ENCODE measurements at places on chromosomes 7 and 10. TPM values are rescaled to one million over a fixed set of nuclear protein-coding genes. Genes with fewer than 3 reads are reported as not detected.

The FAM3C gene
- total RNA-seq, result 38.6 TPM

The TYW1 gene
- total RNA-seq, result 18.3 TPM

DNA sequence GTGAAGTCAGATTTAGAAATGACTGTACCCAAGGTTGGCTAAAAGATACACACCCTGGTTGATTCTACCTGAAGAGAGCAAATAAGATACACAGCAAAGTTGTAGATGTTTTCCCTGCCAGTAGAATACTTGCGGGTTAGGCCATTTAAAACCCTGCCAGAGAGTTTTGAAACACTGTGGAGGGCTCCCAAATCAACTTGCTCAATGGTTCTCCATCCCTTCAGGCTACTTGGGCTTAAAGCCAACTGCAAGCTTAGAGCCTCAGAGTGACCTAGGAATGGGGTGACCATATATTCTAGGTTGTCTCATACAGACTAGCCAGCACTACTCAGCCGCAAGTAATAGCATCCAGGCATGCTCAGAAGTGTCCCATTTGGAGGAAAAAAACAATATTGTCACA is 10.0 kb downstream of the CAV1 start:
- DNase-seq, result no peak
- H3K4me1 ChIP-seq, result peaks cover 46% of the 10 kb centered on the region
- peaks cover 36% of the 10 kb centered on the region for H3K36me3 ChIP-seq
- no peaks in the 10 kb centered on the region for H3K27me3 ChIP-seq
- no peak overlapping the region for H3K4me3 ChIP-seq

- no peak overlapping the region for H3K4me3 ChIP-seq
- H3K36me3 ChIP-seq, result peaks cover 5% of the 10 kb centered on the region
- no peak overlapping the region for H3K27ac ChIP-seq
- peaks cover 28% of the 10 kb centered on the region for H3K27me3 ChIP-seq
Observed at GRCh38 chr10:67697724-67698131, 1.7 kb upstream of the CTNNA3 start.

GRCh38 chr7:37408291-37409228 is 40.1 kb downstream of the ELMO1 start:
- no peak for DNase-seq
- H3K36me3 ChIP-seq, result no peaks in the 10 kb centered on the region
- no peak overlapping the region for H3K4me3 ChIP-seq
- no peaks in the 10 kb centered on the region for H3K27me3 ChIP-seq

GRCh38 chr10:95391581-95392216 is 100.9 kb upstream of the PDLIM1 start:
- peaks cover 1% of the 10 kb centered on the region for H3K36me3 ChIP-seq
- H3K4me1 ChIP-seq, result peaks cover 65% of the 10 kb centered on the region
- H3K4me3 ChIP-seq, result peak overlapping the region; percentile 35

- H3K27me3 ChIP-seq, result no peaks in the 10 kb centered on the region
- peak overlapping the region; percentile 96 for H3K27ac ChIP-seq
- peak overlapping the region; percentile 53 for H3K4me3 ChIP-seq
- no peak for DNase-seq
Observed at GRCh38 chr7:134767520-134768168, 11.8 kb upstream of the CALD1 start.

DNA sequence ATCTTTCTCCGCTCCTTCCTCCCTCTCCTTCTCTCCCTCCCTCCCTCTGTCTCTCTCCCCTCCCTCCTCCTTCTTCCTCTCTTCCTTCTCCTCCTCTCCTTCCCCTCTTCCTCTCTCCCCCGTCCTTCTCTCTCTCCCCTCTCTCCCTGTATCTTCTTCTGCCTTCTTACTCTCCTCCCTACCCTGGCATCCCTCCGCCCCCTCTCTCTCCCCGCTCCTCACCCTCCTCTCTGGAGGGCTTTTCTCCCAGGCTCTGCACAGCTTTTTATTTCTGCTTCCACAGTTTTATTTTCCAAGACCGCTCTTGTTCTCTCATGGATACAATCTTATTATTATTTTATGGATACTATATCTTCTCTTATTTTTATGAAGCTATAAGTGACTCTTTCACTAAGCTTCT is 32.6 kb downstream of the AP5Z1 start:
- H3K4me3 ChIP-seq, result no peak overlapping the region
- peaks cover 13% of the 10 kb centered on the region for H3K27me3 ChIP-seq
- DNase-seq, result no peak
- H3K4me1 ChIP-seq, result no peaks in the 10 kb centered on the region
- no peak overlapping the region for H3K27ac ChIP-seq

GRCh38 chr10:96878057-96878456 is 46.0 kb downstream of the LCOR start:
- H3K27me3 ChIP-seq, result no peaks in the 10 kb centered on the region
- H3K36me3 ChIP-seq, result no peaks in the 10 kb centered on the region
- no peak overlapping the region for H3K4me3 ChIP-seq
- no peak for DNase-seq
- peaks cover 33% of the 10 kb centered on the region for H3K4me1 ChIP-seq
- H3K27ac ChIP-seq, result no peak overlapping the region

GRCh38 chr10:116241642-116242410 is 31.2 kb downstream of the GFRA1 start:
- DNase-seq, result no peak
- no peaks in the 10 kb centered on the region for H3K27me3 ChIP-seq
- no peaks in the 10 kb centered on the region for H3K36me3 ChIP-seq
- H3K4me3 ChIP-seq, result no peak overlapping the region
- H3K4me1 ChIP-seq, result peaks cover 34% of the 10 kb centered on the region
- no peak overlapping the region for H3K27ac ChIP-seq

DNA sequence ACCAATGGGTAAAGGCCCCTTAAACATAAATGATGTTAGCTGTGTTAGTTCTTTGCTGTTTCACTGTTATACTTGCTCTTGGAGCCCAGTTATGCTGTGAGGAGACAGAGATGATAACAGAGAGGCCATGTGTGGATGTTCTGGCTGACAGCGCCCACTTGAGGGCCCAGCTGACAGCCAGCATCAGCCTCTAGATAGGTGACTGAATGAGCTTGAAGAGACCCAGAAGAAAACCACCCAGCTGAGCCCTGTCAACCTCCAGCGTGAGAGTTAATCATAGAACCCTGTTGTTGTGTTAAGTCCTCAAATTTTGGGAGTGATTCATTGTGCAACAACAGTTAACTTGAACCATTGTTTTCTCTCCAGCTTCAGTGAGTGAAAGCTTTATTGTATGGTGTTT is 91.7 kb downstream of the GLRX3 start:
- H3K27me3 ChIP-seq, result no peaks in the 10 kb centered on the region
- H3K4me1 ChIP-seq, result no peaks in the 10 kb centered on the region
- no peak overlapping the region for H3K4me3 ChIP-seq
- no peak overlapping the region for H3K27ac ChIP-seq
- DNase-seq, result no peak

GRCh38 chr10:24779737-24780136 is 56.0 kb upstream of the ARHGAP21 start:
- H3K27ac ChIP-seq, result no peak overlapping the region
- no peaks in the 10 kb centered on the region for H3K36me3 ChIP-seq
- H3K4me1 ChIP-seq, result no peaks in the 10 kb centered on the region
- DNase-seq, result no peak

GRCh38 chr10:104880624-104881398 is 239.7 kb downstream of the SORCS3 start:
- DNase-seq, result no peak
- H3K4me1 ChIP-seq, result no peaks in the 10 kb centered on the region
- H3K27ac ChIP-seq, result no peak overlapping the region
- no peaks in the 10 kb centered on the region for H3K27me3 ChIP-seq
- H3K36me3 ChIP-seq, result no peaks in the 10 kb centered on the region

- H3K4me3 ChIP-seq, result no peak overlapping the region
- no peaks in the 10 kb centered on the region for H3K36me3 ChIP-seq
- no peaks in the 10 kb centered on the region for H3K27me3 ChIP-seq
- no peak for DNase-seq
Observed at GRCh38 chr7:68512466-68512865, 1085.8 kb upstream of the AUTS2 start.

DNA sequence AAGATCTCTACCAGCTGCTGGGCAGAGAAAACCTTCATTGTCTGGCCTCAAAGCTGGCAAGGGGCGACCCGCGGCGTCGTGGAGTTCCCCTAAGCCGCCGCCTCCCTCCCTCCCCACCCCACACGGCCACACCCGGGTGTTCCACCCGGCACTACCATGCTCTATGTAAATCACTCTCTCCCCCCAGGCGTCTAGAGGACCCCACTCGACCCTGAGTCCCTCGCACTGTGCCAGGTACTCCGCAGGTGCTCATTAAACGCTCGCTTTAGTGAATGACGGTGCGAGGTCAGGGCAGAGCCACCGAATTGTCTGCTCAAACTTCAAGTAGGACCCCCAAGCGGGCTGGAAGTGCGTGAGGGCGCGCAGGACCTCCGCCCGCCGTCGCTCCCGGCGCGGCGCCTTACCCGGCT is 628 bp downstream of the PARP12 start:
- H3K4me1 ChIP-seq, result peaks cover 36% of the 10 kb centered on the region
- peak overlapping the region; percentile 74 for H3K27ac ChIP-seq
- no peak for DNase-seq
- H3K4me3 ChIP-seq, result peak overlapping the region; percentile 71
- H3K36me3 ChIP-seq, result peaks cover 8% of the 10 kb centered on the region

DNA sequence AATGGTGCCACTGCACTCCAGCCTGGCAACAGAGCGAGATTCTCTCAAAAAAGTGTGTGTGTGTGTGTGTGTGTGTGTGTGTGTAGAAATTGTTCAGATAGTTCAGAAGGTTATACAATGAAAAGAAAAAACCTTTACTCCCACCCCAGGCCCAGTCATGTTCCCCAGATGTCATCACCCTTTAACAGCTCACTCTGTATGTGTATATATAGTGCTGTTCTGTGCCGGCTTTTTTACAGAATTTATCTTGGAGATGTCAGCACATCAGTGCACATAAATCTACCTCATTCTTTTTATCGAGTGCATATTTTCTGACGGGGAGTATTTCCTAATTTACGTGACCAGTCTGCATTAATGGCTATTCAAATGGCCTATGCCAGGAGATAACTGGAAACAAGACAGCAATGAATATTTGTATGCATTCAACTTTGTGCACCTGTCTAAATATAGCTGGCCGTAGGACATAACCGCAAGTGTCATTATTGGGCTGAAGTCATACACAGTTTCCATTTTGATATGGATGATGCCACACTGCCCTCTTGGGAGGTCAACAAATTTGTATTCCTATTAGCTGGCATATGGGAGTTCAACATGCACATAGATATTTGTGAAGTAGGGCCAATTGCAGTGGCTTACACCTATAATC is 11.7 kb downstream of the NIPSNAP2 start:
- H3K27ac ChIP-seq, result peak overlapping the region; percentile 83
- DNase-seq, result no peak
- no peaks in the 10 kb centered on the region for H3K27me3 ChIP-seq
- peaks cover 46% of the 10 kb centered on the region for H3K4me1 ChIP-seq
- H3K4me3 ChIP-seq, result no peak overlapping the region
- peaks cover 19% of the 10 kb centered on the region for H3K36me3 ChIP-seq
